ENCODE measurements at places on chromosomes 3 and 15.

- no peak for DNase-seq
These were observed 1.4 kb upstream of the ROBO2 start for GRCh38 chr3:77038468-77038929.

GRCh38 chr3:153260681-153261080 is 98.7 kb downstream of the RAP2B start:
- DNase-seq: no peak

GRCh38 chr3:69491975-69492374 is 106.1 kb upstream of the FRMD4B start:
- DNase-seq: no peak

DNA sequence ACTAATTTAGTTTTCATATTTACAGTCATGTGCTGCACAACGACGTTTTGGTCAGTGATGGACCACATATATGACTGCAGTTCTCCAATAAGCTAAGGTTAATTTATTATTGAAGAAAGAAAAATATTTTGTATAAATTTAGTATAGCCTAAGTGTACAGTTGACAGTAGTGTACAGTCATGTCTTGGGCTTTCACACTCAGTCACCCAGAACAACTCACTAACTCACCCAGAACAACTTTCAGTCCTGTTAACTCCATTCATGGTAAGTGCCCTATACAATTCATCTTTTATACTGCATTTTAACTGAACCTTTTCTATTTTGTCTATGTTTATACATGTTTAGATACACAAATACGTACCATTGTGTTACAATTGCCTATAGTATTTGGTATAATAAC is 3.8 kb upstream of the GABRR3 start:
- DNase-seq: no peak

- no peak for DNase-seq
These were observed 4.9 kb downstream of the PLOD2 start for GRCh38 chr3:146156095-146156494.

Measured in activated CD8-positive, alpha-beta memory T cell treated with anti-CD3 and anti-CD28 coated beads for 1 hour (primary cell).